LHCN-M2 (cell line): ENCODE measurements at places on chromosomes 12 and 14.

DNA sequence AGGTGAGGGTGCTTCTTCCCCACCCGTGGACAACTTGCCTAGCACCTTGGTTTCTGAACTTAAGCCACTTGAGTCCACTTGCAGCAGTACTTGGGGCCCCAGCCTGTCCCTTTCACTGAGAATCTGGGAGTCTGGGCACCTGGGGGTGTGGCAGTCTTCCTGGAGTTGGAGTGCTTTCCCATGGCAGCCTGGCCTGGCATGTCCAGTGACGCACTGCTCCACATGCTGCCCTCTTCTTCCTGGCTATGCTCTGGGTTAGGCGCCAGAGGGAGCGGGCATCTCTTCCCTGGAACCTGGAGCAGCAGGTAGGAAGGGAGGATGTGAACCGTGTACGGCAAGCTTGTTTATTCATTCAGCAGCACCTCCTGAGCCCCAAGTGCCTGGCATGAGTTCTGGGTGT lies 76.4 kb downstream of the PAPOLA start:
- no peak for DNase-seq

GRCh38 chr14:91482263-91483013 lies 27.7 kb downstream of the PPP4R3A start:
- peak; percentile 7 for DNase-seq

GRCh38 chr14:23141706-23142444 lies 22.8 kb upstream of the CEBPE start:
- peak; percentile 13 for DNase-seq

DNA sequence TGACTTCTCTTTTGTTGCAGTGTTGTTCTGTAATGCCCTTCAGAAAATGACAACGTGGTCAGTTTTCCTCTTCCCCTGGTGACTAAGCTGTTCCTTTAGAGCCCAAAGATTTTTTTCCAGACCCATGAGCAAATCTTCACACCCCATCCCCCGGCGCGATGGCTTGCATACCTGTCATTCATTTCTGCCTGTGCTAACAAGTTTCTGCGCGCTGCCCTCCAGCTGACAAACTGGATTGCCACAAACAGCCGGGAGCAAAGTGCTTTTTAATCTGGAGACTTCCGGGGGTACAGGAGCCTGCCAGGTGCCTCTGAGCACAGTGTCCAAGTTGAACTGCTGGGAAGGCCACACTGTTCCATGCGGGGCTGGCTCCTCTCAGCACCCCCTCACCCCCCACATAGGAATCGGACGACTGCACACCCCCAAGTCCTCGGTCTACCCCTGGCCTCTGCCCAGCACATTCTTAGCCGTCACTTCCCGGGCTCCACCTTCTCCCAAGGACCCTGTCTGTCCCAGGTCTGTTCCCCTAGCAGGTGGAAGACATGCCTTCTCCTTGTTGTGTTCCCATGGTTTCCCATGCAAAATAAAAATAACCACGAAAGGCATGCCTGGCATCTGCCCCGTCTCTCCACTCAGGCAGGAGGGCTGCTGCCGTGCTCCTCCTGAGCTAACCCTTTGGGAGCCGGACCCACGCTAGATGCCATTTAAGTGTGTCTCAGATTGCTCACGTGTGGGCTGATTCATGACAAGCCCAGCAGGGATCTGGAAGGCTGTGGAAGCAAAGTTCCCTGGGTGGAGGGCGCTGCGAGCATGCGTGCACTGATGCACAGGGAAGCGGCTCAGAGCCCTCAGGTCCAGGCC lies 14.1 kb downstream of the RILPL1 start:
- DNase-seq, result peak; percentile 87

- peak; percentile 47 for DNase-seq
Measured at GRCh38 chr12:116474331-116474730, 84.8 kb upstream of the MAP1LC3B2 start.

DNA sequence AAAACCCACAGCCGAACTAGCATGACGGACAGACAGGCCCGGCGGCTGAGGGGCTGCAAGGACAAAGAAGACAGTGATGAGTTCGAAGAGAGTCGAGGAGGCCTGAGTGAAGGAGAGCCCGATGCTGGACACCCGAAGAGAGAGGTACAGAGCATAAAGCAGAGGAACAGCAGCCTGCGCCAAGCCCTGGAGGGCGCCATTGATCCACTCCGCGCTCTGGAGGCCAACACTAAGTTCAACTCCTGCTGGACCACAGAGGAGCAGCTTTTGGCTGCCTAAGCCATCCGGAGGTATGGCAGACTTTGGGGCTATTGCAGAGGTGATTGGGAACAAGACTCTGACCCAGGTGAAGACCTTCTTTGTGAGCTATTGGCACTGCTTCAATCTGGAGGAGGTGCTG lies 7.8 kb upstream of the PLXNC1 start:
- no peak for DNase-seq

DNA sequence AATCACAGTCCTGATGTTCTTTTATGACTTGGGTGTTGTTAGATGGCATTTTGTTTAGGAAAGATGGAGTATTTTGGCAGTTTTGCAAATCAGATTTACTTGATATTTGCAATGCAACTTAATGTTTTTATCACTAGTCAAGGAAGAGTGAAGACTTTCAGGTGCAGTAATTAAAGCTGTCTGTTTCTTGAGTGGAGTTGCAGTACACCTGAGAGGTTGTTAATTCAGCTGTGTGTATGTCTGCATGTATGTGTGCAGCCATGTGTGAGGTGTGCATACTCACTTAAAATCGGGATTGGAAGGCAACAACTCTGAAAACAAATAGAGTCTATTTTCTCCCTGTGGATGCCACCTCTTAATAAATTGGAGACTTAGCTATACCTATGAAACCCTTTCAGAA lies 94.5 kb downstream of the RMST start:
- no peak for DNase-seq

- no peak for DNase-seq
Measured at GRCh38 chr12:112694065-112694464, 97.5 kb upstream of the RPH3A start.

DNA sequence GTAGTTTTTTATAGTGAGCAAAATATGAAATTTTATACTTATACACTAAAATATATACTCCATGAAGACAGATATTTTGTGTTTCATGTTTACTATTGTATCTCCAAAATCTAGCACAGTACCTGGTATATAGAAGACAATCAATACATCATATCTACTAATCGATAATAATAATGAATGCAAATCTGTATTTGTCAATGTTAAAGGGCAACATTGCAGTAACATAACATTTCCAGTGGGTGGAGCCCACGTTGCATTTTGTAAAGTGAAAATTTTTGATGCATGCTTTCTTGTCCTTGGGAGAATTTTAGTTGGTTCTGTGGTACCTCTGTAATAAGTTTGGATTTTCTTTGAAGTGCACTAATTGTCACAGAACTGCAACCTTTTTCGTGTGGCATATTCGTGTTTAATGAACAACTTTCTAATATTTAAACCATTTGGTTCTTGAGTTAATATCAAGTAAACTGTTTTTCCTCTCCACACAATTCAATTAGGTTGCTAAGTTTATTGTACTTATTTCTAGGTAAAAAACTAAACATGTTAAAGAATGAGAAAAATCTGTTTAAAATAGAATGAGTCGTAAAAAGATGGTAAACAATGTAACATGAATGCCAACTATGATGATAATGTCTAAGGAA lies 47.4 kb downstream of the AVPR1A start:
- DNase-seq, result peak; percentile 11

DNA sequence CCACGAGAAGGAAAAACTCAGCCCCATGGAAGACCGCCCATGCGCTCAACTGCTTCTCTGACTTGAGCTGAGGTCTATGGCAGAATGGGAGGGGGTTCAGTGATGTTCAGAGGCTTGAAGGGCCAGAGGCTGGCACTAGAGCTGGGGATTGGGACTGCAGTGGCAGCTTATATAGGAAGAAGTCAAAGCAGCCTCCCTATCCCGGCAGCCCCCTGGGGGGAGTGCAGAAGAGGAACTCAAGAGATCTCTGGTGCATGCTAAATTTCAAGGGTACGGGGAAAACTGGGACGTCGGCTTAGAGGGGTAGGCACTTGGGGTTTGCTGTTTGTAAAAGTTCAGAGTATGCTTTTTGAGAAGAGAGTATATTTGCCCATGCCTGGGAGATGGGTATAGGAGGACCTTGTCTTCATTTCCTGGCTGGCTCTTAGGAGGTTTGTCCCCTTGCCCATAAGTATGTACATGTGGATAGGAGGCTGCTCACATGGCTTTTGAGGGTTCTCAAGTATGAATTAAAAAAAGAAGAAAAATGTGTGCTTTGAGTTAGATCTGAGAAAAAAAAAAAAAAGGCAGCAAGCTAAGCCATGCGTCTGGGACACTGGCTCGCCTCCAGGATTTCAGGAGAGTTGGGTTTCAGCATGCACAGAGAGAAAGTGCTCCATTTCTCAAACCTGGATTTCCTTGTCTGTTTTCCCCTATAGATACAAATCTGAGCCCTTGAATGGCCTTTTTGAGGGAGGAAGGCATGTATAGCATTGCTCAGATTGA lies 3.2 kb upstream of the MEG3 start:
- no peak for DNase-seq

- no peak for DNase-seq
Measured at GRCh38 chr12:110932046-110932445, 11.7 kb upstream of the MYL2 start.

GRCh38 chr12:116474899-116475298 lies 84.3 kb upstream of the MAP1LC3B2 start:
- no peak for DNase-seq

DNA sequence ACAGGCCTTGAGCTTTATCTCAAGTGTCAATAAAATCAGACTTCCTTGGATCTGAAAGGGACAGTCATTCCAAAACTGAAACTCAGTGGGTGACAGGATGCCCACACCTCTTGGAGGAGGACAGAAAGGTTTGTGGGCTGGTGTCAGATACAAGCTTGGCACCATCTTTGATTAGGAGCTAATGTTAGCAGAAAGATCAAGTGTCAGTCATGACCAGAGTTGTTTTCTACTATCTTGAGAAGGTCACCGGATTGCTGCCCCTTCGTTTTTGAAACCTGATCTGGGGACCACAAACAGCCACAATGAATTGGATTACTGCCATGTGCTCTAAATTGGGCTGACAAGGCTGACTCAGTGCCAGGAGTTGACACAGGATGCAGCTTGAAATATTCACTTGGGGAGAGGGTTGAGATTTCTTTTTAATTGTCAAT lies 88.3 kb downstream of the OTOGL start:
- peak; percentile 79 for DNase-seq

GRCh38 chr14:94969766-94970165 lies 187.6 kb downstream of the DICER1 start:
- no peak for DNase-seq

- peak; percentile 40 for DNase-seq
Measured at GRCh38 chr12:71731439-71732356, 23.0 kb upstream of the RAB21 start.

DNA sequence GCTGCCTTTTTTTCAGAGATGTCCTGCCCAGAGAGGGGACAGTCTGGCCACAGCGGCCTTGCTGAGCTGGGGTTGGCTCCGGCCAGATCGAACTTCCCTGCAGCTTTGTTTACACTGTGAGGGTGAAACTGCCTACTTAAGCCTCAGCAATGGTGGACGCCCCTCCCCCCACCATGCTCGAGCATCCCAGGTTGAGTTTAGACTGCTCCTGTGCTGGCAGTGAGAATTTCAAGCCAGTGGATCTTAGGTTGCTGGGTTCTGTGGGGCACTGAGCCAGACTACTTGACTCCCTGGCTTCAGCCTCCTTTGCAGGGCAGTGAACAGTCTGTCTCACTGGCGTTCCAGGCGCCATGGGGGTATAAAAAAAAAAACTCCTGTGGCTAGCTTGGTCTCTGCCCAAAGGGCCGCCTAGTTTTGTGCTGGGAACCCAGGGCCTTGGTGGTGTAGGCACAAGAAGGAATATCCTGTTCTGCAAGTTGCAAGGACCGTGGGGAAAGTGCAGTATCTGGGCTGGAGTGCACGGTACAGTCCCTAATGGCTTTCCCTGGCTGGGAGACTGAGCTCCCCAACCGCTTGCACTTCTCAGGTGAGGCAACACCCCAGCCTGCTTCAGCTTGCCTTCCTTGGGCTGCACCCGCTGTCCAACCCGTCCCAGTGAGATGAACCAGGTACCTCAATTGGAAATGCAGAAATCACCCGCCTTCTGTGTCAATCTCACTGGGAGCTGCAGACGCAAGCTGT lies 79.1 kb downstream of the LRIG3 start:
- DNase-seq, result no peak

DNA sequence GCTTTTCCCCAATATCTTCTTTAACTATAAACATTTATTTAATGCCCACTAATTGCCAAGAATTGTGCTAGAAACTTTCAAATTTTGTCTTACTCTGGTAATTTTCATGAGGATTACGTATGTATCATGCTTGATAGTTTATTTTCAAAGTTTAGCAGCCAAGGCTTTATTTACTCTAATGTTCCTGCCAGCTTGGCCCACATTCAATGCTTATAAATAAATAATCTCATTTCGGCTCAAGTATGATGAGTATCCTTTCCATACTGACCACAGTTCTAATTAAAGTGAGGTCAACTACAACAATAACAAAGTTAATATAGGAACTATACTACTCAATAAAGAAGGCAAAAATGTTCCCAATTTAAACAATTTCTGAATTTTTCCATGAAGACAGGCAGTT lies 259.2 kb downstream of the MED13L start:
- DNase-seq, result no peak

- DNase-seq, result peak; percentile 9
Measured at GRCh38 chr12:25001311-25001710, 52.4 kb upstream of the BCAT1 start.

DNA sequence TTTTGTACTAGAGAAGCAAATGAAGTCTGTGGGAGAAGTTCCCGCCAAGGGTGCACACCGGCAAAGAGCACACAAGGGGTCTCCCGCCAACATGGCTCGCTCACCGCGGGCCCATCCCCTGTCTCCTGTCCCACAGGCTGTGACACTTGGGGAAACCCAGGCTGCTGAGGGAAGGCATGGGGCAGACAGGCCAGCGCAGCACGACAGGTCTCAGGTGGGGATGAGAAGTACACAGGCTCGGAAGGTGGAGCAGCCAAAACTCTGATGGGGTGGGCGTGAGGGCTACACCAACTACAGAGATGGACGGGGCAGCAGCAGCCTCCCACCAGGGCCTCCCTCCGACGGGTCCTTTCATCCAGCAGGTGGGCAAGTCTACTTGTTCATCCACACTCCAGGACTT lies 64.4 kb downstream of the RNF34 start:
- DNase-seq, result no peak

- no peak for DNase-seq
Measured at GRCh38 chr14:52244997-52245396, 22.5 kb upstream of the PTGDR start.

- peak; percentile 99 for DNase-seq
Measured at GRCh38 chr14:55398679-55399078, 13.0 kb downstream of the ATG14 start.
